Right ventricle myocardium superior (tissue), 1 donor: ENCODE measurements at places on chromosomes 5 and 9. TPM values are rescaled to one million over a fixed set of nuclear protein-coding genes. Genes with fewer than 3 reads are reported as not detected.

The TRIP13 gene
- total RNA-seq = 0.48 TPM

The SPATA31D4 gene
- total RNA-seq = not detected

The RNF14 gene
- total RNA-seq = 104 TPM

The NMUR2 gene
- not detected for total RNA-seq

The CLK4 gene
- 23.2 TPM for total RNA-seq

The IL13 gene
- total RNA-seq = not detected

The CCDC192 gene
- total RNA-seq = not detected

The ENTREP1 gene
- total RNA-seq = 18.7 TPM

The MYOT gene
- total RNA-seq = 11.7 TPM

The ATOX1 gene
- total RNA-seq = 61.7 TPM

The PTPN3 gene
- 38.6 TPM for total RNA-seq

DNA sequence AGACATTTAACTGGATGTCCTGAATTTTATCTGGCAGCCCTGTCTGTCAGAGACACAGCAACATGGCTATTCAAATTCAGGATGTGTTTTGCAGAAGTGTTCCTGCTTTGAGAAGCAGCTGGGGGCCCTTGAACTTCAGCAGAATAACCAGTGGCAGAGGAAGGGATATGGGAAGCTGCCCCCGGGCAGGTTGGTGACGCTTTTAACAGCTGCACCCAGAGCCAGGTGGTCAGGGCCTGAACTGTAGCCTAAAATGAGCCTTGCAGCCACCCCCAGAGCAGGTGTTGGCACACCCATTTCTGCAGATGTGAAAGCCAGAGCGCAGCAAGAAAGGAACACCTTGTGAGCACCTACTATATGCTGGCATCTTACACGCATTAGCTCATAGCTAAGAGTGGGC lies 128.7 kb upstream of the BOD1 start:
- DNase-seq = no peak

GRCh38 chr5:54608423-54609085 lies 91.0 kb downstream of the SNX18 start:
- no peak for DNase-seq

GRCh38 chr9:93278144-93278543 lies 94.2 kb downstream of the WNK2 start:
- DNase-seq = no peak

- DNase-seq = no peak
These were observed 528.8 kb downstream of the CSNK1G3 start for GRCh38 chr5:124040799-124041198.

GRCh38 chr5:173123416-173123815 lies 20.9 kb upstream of the BNIP1 start:
- no peak for DNase-seq

- DNase-seq = no peak
These were observed 237.0 kb upstream of the RASA1 start for GRCh38 chr5:87030699-87031098.

GRCh38 chr9:89862316-89862715 lies 257.5 kb downstream of the GADD45G start:
- DNase-seq = no peak

DNA sequence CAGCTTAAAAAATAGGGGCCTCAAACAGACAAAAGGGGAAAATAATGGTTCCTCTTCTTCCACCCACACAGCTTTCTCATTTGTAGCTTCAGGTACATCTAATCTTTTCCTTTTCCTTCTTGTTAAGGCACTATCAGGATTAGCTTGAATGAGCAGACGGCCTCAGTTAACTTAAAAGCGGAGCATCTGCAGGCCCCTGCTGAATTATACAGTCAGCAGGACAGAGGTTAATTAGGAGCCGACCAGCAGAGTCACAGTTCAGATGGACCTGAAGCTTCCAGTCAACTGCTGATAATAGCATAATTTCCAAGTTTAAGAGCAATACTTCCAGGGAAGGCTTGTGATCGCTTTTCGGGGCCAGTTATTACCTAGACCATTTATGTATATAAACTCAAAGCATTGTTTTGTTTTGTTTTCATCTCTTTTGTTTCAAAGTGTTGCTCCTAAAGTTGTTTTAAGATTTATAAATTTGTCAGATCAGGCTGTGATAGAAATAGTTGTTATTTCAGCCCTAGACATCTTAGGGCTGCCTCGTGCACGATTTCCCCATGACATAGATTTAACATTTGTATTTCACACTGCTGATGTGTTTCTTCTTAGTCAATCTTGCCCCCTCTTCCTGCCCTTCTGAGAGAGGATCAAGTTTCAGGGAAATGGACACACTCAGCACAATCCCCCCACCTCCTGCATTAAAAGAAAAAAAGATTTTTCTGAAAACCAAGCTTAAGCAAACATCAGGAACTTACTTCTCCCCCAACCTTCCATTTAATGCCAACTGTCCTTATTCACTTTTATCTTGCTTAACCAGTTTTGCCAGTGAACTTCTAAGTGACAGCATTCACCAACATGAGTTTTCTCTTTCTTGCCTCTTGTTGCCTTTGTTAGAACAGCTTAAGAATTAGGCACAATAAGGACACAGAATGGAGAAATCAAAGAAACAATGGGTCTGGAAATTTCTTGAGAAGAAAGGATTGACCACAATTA lies 449.8 kb downstream of the ARHGEF28 start:
- no peak for DNase-seq

DNA sequence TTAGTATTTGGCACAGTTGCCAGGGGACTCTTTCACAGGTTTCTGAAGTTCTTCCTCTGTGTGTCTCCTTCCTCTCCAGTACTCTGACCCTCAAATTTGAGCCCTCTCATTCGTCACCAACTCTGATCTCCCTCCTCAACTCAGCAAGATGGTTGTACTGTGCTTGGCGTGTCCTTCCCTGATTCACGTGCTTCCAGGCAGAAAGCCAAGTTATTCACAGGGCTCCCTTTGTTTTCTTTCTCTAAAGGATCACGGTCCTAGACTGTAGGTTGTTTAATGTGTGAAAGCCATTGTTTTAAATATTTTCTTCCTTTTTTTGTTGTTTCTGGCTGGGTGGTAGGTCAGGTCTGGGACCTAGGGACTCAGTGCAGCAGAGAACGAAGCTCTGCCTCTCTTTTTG lies 142.9 kb downstream of the DMAC1 start:
- no peak for DNase-seq

DNA sequence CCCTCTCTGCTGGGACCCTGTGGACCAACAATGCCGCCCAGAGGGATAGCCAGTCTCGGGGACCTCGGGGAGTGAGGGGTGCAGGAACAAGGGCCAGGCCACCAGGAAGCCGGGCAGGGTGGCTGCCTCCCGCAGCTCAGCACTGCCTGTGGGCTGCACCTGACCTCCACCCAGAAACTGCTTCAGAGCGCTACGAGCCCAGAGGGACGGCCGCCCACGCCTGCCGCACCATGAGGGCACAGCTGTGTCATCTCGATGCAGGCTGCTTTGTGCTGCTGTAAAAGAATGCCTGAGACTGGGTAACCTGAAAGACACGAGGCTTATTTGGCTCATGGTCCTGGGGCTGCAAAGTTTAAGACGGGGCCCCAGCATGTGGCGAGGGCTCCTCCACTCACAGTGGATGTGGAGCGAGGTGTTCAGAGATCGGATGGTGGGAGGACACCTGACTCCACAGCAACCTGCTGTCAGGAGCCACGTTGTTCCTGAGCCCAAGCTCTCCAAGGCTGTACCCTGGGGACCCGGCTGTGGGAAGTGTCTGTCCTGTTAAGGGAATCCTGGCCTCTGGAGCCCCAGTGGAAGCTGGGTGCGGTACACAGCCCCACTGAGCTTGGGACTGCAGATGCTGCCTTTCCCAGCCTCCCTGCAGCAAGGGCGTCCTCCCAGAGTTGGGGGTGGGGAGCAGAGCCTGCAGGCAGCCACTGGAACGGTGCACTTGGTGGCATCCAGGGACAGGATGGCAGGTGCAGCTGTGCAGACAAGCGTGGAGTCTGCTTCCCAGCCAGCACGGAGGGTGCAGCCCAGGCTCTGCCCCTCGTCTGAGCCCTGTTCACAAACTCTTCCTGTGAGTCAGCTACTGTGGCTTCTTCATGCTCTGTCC lies 11.8 kb upstream of the ZDHHC11 start:
- DNase-seq = no peak

- no peak for DNase-seq
These were observed 14.8 kb upstream of the COL5A1 start for GRCh38 chr9:134626571-134627416.

GRCh38 chr5:170511551-170512258 lies 7.9 kb downstream of the KCNIP1 start:
- no peak for DNase-seq

DNA sequence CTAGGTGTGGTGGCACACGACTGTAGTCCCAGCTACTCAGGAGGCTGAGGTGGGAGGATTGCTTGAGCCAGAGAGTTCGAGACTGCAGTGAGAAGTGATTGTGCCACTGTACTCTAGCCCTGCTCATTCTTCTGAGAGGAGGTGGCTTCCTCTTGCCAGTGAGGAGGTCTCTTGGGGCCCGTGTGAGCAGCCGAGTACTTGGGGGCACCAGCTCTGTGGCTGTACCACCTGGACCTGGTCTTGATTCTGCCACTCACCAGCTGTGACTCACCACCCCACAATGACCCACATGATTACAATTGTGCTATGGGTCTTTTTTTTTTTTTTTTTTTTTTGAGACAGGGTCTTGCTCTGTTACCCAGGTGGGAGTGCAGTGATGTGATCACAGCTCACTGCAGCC lies 18.0 kb upstream of the CRB2 start:
- no peak for DNase-seq

- DNase-seq = no peak
These were observed 35.2 kb downstream of the DNAH5 start for GRCh38 chr5:13909271-13909670.

DNA sequence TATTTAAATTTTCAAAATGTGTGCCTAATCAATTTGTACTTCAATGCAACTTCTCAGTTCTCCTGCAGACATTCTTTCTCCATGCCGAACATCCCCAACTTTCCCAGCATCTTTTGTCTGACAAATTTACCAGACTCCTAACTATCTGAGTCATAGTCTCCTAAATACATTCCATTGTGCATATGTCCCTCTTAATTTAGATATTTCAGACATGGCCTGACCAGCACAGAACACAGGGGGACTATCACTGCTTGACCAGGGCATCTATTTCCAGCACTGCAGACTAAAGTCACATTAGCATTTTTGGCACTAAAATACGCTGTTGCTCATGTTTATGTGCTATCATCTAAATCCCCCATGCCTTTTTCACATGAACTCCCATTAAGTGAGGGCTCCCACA lies 71.9 kb downstream of the ITGA1 start:
- DNase-seq = no peak

GRCh38 chr9:25677301-25678146 lies 720 bp downstream of the TUSC1 start:
- DNase-seq = peak; percentile 92

- DNase-seq = no peak
These were observed 30.8 kb downstream of the BTF3 start for GRCh38 chr5:73529081-73529480.

- no peak for DNase-seq
These were observed 476.6 kb upstream of the WWC1 start for GRCh38 chr5:167814828-167815227.

- DNase-seq = no peak
These were observed 131.6 kb downstream of the GOLPH3 start for GRCh38 chr5:32042551-32042961.

- no peak for DNase-seq
These were observed 20.6 kb upstream of the SLC9A3 start for GRCh38 chr5:544675-545355.

DNA sequence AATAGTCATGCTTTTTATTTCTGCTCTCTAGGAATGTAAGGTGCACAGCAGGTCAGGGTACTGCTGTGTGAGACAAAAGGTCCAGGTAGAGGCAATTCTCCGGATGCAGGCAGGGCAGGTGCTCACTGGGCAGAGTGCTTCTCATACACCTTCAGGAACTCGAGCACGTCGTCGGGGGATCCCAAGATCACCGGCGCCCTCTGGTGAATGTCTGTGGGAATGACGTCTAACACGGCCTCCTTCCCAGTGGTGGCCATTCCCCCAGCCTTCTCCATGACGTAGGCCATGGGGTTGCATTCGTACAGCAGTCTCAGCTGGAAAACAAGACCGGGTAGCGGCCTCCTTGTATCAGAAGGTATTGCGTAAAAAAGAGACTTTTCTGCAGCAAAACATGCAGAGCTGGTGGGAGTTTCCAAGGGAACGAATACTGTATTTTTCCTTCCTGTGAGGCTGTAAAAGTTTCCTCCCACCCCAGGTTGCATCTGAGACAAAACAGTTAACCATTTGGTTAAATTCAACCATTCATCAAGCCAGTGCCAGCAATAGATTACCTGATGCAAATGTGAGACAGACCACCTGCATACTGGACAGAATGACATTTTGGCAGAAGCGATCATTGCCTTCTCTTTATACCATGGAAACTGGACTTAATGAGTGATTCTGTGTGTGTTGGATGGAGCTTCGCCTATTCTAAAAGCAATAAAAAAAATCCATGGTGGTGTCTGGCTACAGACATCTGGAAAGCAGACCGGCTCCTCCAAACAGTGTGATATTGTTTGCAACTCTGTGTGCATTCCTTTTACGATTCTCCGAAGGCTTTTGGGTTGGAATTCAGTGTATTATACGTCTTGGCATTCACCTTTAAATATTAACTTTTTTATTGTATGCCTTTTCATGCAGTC lies 9.9 kb upstream of the FBP2 start:
- DNase-seq = peak; percentile 73

DNA sequence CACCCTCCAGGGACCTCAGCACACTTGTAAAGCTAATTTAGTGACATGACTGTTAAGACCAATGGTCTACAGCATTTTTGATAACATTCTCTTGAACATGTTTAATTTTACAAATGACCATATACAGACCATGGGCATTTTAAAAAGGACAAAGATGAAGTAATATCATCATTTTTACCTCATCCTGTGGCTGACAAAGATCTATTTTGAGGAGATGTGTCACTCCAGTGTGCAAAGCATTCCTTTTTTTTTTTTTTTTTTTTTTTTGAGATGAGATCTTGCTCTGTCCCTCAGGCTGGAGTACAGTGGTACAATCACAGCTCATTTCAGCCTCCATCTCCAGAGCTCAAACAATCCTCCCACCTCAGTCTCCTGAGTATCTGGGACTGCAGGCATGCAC lies 118.2 kb upstream of the TBC1D2 start:
- DNase-seq = no peak

DNA sequence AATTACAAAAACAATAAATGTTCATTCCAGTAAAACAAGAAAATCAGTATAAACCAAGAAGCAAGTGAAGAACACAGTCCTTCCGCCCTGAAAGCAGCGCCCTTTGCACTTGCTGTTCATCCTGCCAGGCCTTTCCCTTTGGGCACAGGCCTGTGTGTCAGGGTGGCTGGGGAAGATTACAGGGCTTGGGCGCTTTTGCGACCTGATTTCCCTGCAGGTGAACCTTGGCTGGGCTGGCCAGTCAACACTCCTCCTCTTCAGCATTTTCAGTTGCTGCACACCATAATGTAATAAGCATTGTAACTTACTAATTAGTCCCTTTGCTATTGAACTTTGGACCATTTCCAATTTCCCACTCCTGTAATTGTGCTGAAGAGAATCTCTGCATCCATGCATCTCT lies 38.6 kb upstream of the TDRD7 start:
- no peak for DNase-seq
